Stimulated activated CD4-positive, alpha-beta T cell treated with anti-CD3 and anti-CD28 coated beads, Interleukin-1b, Interleukin-23, amount 100 ng/mL, for 48 hours (primary cell): ENCODE measurements at places on chromosomes 3 and 15.

DNA sequence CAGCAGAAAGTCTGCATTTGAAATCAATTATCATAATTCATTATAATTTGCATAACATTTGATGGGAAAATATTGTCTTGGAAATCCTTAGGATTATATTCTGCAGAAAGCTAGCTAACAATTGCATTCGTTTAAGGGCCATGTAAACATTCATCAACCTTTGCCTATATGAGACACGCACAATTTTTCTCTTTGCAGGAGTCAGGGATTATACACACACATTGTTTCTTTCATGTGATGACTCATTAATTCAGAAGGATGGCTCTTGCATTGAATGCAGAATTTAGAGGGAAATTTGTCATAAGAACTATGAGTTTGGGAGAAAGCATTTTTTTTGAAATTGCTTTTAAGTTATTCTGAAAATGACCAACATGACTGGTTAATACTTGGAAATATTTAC, 844.7 kb downstream of the DIPK2A start:
- no peak for DNase-seq

- no peak for DNase-seq
Measured at GRCh38 chr3:21938267-21938681, 187.3 kb upstream of the ZNF385D start.

DNA sequence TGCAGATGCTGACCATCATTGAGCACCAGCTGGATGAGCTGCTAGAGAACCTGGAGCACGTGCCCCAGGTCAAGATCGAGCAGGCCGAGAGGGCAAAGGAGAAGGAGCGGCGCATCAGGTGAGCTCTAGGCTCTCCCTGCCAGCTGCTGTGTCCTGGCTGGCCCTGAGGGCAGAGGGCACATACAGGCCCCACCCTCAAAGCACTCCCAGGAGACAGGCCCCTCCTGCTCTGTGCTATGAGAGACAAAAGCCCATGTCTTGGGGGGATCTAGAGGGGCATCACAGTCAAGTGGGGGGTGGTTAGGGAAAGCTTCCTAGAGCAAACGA, 39.5 kb downstream of the CFAP100 start:
- DNase-seq, result no peak

DNA sequence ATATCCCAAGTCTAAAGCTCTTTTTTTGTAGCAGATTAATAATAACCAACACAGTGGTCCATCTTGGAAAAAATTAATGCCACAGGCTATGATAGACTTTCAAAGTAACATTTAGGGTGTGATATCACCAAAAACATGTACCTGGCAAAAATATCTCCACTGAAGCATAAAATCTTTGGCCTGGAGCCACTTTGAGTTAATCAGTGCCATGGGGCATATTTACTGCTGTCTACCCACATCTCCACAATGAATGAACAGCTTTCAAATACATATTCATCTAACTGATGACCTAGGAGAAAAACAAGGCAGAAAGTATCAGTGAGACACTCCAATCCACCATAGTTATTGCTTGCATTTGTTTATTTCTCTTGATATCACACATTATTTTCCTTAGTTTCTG, 296.0 kb upstream of the MDFIC2 start:
- DNase-seq, result no peak

DNA sequence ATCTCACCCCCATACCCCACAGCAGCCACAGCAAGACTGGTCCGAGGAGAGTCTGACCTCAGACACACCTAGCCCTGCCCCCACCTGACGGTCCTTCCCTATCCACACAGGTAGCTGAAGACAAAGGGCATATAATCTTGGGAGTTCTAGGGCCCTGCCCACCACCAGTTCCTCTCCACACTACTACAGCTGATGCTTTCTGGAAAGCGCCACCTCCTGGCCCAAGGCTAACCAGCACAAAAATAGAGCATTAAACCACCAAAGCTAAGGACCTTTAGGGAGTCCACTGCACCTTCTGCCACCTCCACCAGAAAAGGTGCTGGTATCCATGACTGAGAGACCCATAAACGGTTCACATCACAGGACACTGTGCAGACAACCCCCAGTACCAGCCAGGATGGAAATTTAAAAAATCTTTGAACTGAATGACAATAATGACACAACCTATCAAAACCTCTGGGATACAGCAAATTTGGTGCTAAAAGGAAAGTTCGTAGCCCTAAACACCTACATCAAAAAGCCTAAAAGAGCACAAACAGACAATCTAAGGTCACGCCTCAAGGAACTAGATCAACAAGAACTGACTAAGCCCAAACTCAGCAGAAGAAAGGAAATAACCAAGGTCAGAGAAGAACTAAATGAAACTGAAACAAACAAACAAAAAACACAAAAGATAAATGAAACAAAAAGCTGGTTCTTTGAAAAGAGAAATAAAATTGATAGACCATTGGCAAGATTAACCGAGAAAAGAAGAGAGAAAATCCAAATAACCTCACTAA, 122.1 kb upstream of the TPRG1 start:
- DNase-seq, result no peak

DNA sequence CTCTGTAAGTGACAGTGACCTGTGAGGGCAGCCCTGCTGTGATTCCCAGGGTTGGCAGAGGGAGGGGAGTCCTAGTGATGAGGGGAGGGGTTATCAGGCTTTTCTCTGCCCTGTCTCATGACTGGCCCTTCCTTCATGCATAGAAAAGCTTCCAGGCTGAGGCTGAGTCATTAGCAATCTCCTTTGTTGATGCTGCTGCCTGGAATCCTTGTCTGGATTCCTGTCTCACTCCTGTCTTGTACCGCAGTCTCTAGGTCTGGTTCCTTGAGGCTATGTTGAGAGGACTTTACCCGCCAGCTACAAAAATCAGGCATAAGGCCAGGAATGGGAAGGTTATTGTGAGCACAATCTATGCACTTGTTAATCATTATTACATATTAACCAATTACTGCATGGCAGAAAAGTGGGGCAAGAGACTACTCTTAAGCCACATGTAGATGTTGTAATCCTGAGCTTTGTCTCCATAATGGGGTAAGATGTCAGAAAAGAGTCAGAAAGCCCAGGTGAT, 7.2 kb downstream of the KLHL6 start:
- no peak for DNase-seq

DNA sequence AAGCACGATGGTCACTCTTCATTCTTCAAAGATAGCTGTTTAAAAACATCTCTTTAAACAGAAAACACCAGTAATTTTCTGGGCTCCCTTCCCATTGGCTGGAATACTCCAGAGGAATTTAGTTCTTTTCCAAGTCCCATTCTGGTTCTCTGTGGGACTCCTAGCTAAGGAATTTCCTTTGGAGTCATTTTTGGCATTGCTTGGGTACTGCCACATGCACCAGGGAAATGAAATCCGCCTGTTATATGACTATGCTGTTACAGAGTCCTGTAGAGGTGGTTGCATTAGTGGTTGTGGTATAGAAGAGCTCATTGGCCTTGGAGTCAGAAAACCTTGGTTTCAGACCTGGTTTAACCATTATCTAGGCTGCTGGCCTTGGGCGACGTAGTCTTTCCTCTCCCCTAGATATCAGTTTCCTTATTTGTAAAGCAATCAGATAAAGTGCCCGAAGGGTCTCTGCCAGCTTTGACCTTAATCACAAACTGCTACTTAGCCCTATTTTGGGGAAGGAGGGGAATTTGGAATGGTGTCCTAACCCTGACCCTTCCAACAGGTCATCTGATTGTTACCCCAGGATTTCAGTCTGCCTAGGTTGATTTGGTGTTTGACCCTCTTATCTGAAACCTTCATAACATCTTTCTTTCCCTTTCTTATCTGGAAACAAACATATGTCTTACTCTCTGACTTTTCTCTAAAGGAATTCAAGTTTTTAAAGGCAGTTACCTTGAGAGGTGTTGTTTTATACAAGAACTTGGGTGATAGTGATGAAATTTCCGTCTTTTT, 13.4 kb downstream of the RTP1 start:
- DNase-seq, result no peak

DNA sequence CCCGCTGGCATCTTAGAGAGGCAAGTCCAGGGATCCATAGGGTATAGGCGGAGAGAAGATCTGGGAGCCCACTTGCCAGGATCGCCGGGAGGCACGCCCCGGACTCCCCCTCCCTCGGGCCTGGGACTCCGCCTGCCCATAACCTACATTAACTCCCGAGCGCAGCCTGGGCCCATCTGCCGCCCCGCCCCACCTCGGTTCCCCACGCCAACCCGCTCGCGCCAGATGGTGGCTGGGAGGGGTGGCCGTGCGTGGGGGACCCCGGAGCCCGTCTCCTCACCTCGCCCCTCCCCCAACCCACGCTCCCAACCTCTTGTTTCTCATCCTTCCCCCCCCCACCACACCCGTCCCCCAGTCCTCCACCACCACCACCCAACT, 1.7 kb upstream of the DLL4 start:
- no peak for DNase-seq

GRCh38 chr3:128910006-128910405, 30.6 kb downstream of the ACAD9 start:
- DNase-seq, result no peak

GRCh38 chr3:71681224-71681668, 44.0 kb downstream of the EIF4E3 start:
- DNase-seq, result peak; percentile 35

GRCh38 chr15:96162322-96162721, 168.2 kb upstream of the NR2F2 start:
- DNase-seq, result no peak

DNA sequence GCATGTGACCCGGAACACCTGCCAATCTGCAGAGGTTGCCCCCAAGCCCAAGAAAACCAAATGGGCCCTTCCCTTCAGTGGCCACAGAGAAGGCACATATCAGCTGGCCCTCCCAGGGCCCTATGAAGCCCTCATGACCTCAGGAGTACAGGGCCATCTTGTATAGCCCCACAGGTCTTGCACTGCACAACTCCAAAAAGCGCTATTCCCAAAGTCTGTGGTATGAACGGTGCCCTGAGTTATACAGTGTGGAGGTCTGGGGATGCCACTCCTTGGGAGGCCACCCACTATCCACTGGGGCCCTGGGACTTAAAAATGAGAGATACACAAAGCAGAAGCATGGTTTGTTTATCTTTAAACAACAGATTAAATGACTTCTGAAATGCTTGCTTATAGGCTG, 61.5 kb downstream of the CAPN7 start:
- DNase-seq, result no peak

DNA sequence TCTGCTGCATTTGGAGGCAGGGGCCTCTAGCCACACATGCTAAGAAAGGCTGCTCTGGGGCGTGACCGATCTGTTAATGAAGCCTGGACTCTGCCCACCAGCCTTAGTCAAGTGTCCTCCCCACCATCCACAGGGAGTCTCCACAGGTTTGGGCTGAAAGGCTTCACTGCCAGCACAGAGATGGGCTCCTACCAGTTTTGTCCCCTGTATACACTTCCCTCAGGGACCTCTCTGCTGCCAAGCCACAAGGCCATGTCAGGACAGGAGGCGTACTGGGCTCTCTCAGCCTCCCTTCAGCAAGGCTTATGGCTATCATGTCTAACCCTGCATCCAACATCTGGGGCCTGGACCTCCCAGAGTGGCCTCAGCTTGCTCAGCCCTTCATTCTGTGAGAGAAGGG, 23.5 kb downstream of the KIF9 start:
- no peak for DNase-seq

- peak; percentile 5 for DNase-seq
Measured at GRCh38 chr15:30990446-30991254, 778 bp downstream of the MTMR10 start.

DNA sequence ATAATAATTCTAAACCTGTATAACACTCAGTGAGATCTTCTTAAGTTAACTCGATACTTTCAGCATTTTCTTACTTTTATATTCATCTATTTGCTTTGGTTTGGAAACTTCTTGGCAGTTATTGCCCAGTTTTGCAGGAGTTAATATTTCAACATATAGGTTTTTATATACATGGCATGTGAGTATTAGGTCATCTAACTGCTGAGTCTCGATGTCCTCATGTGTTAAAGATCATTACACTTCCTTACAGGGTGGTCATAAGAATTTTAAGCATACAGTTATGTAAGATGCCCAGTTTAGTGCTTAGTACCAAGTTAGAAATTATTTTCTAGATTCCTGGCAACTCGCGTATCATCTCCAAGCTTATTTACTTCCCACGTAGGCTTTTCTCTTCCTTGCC, 62.9 kb downstream of the TMEM39A start:
- DNase-seq, result no peak

GRCh38 chr3:23067116-23067515, 136.0 kb upstream of the UBE2E2 start:
- no peak for DNase-seq

- no peak for DNase-seq
Measured at GRCh38 chr15:25741256-25741580, 121.9 kb downstream of the ATP10A start.

- no peak for DNase-seq
Measured at GRCh38 chr15:82714016-82714415, 4.3 kb upstream of the AP3B2 start.

DNA sequence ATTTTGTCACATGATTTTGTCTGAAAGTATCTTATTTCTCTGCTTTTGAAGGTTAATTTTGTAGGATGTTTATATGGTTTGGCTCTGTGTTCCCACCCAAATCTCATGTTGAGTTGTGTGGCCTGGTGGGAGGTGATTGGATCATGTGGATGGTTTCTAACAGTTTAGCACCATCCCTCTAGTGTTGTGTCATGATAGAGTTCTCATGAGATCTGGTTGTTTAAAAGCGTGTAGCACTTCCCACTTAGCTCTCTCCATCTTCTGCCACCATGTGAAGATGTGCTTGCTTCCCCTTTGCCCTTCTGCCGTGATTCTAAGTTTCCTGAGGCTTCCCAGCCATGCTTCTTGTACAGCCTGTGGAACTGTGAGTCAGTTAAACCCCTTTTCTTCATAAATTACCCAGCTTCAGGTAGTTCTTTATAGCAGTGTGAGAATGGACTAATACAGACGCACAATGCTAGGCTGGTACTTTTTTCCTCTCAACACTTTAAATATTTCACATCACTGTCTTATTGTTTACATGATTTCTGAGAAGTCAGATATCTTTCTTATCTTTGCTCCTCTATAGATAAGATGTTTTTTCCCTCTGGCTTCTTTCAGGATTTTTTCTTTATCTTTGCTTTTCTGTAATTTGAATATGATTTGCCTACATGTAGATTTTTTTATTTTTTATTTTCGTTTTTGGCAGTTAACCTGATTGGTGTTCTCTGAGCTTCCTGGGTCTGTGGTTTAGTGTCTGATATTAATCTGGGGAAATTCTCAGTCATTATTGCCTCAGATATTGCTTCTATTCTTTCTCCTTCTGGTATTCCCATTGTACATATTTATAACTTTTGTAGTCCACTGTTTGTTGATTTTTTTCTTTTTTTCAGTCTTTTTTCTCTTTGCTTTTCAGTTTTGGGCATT, 22.2 kb downstream of the BTD start:
- no peak for DNase-seq

- no peak for DNase-seq
Measured at GRCh38 chr3:153137626-153138025, 24.4 kb upstream of the RAP2B start.

GRCh38 chr3:58633157-58633865, 33.3 kb downstream of the FAM3D start:
- DNase-seq, result no peak

- DNase-seq, result no peak
Measured at GRCh38 chr3:111627092-111627491, 31.9 kb upstream of the ZBED2 start.

GRCh38 chr3:27293939-27294338, 75.2 kb downstream of the NEK10 start:
- DNase-seq, result no peak

- DNase-seq, result no peak
Measured at GRCh38 chr15:31377030-31377429, 50.4 kb downstream of the KLF13 start.

- DNase-seq, result peak; percentile 37
Measured at GRCh38 chr3:71652781-71653413, 69.4 kb upstream of the FOXP1 start.
